ENCODE measurements at places on chromosomes 4 and X.

GRCh38 chr4:72215198-72215597 is 183.4 kb downstream of the NPFFR2 start:
- DNase-seq = no peak

- peak; percentile 61 for DNase-seq
Measured at GRCh38 chr4:83370640-83370906, 35.9 kb upstream of the HPSE start.

DNA sequence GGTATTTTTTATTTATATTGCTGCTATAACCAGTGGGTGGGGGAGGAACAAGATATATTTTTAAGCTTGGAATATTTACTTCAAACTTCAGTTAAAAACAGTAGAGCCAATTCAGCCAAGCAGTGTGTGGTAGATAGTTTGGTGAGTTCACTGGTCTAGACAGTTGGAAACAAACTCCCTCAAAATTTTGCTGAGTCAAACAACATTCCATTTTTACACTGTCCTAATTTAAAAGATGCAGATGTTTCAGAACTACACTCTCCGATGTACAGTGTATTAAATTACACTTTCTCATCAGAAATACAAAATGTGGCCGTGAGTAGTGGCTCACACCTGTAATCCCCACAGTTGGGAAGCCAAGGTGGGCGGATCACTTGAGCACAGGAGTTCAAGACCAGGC is 23.3 kb downstream of the PRKX start:
- no peak for DNase-seq

GRCh38 chr4:26912810-26913209 is 52.2 kb downstream of the STIM2 start:
- peak; percentile 19 for DNase-seq

- DNase-seq = no peak
Measured at GRCh38 chr4:40923316-40924095, 173.8 kb downstream of the NSUN7 start.

DNA sequence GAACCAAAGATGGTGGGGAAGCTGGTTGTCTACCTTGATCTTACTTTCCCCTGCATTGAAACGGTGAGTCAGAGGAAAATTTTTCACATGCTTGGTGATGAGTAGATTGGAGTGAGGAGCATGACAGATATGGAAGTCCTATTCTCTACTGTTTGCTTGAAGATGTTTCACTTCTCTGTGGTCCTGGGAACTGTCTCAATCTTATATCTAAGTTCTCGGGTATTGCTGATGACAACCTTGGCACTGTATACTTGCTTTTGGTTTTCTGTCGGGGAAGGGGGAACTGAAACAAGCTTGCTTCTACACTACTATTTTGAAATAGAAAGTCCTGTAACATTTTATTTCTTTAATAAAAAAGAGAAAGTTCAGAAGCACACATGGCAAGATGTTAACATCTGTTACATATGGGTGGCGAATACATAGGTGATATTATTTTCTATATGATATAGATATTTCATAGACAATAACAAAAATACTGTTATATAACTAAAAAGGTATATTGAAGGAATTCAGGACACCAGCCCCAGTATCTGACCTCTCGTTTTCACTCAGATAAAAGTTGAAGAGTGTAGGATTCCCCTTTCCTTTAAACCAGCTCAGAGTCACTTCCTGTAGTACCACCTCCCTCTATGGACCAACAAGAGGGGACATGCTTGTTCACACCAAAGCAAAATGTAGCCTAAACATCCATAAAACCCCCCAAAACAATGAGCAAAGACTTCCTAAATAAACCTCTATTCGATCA is 88.8 kb downstream of the FMR1NB start:
- DNase-seq = no peak

DNA sequence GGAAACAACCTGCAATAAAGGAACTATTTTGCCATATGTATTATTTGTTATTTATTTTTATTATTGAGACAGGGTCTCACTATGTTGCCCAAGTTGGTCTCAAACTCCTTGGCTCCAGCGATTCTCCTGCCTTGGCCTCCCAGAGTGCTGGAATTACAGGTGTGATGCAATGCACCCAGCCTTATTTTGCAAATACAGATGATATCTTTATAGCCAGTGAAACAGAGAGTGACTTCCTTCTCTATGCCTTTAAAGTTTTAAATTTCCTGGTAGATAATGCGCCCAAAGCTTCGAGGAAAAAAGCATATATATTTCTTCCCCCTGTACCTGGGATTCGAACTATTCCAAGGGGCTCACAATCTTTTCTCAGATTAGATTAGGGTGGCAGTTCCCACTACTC is 601.1 kb upstream of the HTR2C start:
- no peak for DNase-seq

DNA sequence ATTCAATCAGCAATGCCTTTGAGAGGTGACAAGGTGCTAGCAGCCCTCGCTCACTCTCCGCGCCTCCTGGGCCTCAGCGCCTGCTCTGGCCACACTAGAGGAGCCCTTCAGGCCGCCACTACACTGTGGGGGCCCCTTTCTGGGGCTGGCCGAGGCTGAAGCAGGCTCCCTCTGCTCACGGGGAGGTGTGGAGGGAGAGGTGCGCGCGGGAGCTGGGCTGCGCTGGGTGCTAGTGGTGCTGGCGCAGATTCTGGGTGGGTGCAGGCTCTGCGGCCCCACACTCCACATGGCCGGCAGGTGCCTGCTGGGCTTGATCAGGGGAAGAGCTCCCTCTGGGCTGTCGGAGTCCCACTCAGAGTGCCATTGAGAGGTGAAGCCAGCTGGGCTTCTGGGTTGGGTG is 351.0 kb downstream of the GASK1B start:
- no peak for DNase-seq

DNA sequence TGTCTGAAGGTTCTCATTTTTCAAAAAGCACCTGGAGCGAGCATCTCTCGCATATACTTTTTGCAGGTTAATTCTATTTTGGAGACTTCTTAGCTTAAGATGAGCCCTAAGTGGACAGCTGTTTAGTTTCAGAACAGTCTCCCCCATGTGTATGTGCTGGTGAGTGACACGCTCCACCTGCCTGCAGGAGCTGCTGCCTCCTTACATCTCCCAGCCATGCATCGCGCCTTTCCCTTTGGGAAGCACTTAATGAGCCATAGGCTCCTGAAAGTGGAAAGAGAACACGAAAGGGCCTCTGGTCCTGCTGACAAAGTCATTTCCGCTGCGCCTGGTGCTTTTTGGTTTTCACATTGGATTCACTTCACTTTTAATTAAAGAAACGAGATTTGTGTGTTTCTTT is 56.1 kb downstream of the TRIML2 start:
- no peak for DNase-seq

DNA sequence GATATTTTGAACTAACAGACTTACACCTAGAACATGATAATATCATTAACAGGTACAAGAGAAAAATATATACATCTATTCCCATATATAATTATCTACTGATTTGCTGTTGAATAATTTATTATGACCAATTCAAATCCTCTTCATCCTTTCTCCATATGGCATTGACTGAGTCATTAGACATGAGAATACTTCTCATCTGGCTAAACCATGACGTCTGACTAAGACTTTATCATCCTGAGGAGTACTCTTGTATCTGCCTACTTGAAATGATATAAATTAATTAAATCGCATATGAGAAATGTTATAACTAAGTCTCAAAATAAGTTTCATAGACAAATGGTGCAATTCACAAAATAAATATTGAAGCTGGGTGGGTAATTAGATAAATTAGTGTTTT is 67.4 kb downstream of the EMCN start:
- DNase-seq = no peak

GRCh38 chr4:139963708-139964107 is 190.3 kb downstream of the MAML3 start:
- no peak for DNase-seq

DNA sequence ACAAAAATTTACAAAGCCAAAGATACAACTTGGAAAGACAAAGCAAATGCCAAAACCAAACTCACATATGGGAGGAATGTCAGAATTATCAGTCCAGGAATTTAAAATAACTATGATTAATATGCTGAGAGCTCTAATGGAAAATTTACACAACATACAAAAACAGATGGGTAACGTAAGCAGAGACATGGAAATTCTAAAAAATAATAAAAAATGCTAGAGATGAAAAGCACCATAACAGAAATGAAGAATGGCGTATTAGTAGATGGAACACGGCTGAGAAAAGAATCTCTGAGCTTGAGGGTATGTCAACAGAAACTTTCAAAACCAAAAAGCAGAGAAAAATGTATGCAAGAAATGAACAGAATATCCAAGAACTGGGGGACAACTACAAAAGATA is 4.1 kb upstream of the MANBA start:
- no peak for DNase-seq

- no peak for DNase-seq
Measured at GRCh38 chr4:137267024-137267423, 265.3 kb downstream of the PCDH18 start.

DNA sequence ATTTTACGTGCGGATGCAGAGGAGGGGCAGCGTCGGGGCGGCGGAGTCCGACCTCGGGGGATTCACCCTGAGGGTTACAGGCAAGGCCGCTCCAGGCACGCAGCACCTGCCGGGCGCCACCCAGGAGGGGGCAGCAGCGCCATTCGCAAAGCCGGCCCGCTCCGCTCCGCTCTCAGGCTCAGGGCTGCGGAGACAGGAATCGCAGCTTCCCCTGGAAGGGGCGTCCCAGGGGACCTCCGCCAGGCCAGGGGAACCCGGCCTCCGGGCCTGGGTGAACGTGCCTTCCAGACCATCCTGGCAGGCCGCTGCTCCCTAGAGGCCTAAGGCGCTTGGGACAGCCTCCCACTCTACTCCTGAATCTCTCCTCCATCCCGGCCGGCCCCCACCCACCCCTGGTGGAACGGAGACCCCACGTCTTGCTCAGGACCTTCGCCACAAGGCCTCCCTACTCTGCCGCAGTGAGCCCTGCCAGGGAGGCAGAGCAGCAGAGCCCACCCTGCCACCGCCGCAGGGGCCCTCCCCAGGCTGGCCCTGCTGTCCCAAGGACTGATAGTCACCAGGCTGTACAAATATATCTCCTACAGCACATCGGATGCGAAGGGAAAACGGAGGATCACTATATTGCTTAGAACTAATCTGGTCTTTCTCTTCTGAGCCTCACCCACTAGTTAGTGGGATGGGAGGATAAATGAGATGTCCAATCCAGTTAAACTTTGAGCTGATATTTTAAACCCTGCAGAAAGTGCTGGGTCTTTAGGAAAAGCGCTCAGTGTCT is 115.0 kb downstream of the SMIM20 start:
- DNase-seq = peak; percentile 48

GRCh38 chr4:8341691-8342090 is 72.1 kb downstream of the HTRA3 start:
- DNase-seq = no peak

DNA sequence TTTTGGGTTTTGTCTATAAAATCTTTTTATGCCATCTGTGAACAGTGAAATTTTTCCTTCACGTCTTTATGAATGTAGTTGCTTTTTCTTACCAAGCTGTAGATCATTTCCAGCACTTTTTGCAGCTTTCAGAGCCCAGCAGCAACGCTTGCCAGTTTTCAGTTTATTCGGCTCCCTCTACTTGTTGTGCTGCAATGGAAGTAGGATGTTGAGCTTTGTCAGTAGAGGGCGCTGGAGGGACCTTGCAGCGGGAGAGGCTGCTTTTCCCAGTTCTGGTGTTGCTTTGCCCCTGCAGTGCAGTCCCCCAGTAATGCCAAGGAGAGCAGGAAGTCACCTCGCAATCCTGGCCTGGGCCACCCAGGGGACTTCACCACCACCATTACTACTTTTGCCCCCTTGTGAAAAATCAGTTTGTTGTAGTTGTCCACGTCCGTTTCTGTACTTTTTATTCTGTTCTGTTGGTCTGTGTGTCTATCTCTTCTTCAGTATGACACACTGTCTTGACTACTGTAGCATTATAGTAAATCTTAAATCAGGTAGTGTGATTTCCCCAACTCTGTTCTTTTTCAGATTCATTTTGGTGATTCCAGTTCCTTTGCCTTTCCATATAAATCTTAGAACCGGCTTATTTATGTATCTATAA is 21.8 kb downstream of the CMC4 start:
- peak; percentile 79 for DNase-seq

GRCh38 chrX:150525061-150525919 is 43.1 kb upstream of the MTM1 start:
- DNase-seq = no peak

DNA sequence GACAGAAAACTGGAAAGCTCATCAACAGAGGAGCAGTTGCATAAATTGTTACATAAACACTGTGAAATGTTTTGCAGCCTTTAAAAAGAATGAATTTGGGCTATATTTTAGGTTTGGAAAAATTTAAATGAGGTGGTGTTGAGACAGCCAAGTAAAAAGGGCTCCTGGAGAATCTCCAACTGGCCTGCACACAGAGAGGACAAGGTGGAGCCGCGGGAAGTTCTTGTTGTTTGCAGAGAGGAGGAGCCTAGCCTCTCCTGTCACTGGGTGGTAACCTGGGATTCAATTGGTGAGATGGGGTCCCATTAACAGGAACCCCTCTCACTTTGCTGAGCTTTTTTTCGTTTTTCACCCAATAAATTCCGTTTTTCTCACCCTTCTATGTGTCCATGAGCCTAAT is 13.4 kb downstream of the GIMD1 start:
- no peak for DNase-seq

- no peak for DNase-seq
Measured at GRCh38 chr4:74967324-74967723, 34.4 kb downstream of the PARM1 start.

GRCh38 chr4:4542774-4543485 is 1.1 kb upstream of the STX18 start:
- no peak for DNase-seq

DNA sequence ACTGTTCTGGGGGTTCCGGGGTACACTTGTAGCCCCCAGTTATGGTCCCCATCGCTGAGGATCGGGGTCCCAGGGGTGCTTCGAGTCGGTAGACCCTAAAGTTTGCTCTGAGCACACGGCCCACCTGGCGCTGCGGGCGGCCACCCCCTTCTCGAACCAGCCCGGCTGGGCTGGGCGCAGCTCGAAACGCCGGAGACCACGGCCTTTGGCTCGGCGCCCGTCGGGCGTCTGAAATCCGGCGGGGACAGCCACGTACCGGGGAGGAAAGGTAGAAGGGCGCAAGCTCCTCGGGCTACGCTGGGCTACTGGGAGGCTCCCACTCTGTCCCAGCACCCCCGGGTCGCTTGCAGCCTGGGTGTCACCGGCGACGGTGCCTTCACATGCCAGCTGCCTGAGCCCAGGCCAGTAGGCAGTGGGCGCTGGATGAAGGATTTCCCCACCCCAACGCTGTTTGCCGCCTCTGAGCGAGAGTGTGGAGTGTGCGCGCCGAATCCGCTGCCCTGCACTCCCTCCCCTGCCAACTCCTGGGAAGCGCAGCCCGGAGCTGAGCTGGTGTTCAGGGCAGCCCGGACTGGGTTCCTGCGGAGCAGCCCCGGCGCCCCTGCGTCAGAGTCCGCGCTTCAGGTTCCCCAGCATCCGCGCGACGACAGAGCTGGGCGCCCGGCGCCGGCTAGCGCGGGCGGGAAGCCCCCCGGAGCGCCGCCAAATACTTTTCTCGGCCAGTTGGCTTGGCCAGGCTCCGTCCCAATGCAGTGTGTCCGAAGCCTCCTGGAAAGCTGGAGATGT is 637 bp downstream of the MAMLD1 start:
- peak; percentile 14 for DNase-seq

DNA sequence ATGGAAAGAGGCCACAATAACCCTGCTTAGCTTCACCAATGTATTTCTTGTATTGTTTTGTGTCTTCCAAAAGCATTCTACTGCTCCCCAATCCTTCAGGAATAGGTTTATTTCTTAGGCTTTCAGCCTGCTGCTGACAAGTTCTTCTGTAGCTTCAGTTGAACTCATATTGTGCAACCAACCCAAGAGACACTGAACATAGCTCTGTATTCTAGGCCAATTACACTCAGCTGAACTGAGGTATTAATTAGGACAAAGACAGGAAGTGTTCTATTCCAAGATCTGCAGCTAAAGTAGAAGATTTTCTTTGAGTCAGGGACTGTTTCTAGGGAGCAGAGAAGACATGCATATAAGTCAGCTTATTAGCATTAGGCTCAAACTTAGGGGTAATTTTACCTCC is 151.8 kb downstream of the LHFPL1 start:
- no peak for DNase-seq
